ENCODE measurements at places on chromosomes 7 and 10.

DNA sequence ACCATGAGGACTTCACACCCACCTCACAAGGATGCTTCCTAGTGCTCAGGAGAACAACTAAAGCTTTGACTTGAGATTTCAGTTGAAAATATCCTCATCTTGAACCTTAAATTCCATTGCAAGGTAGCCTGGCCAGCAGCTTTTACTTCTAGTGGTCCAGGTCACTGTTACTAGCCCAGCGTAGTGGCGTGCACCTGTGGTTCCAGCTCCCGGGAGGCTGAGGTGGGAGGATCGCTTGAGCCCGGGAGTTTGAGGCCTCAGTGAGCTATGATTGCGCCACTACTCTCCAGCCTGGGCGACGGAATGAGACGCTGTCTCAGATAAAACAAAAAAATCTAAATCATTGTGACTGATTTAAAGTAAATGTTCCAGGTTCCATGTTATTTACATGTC lies 28.3 kb upstream of the PRKAR1B start:
- no peak for DNase-seq

DNA sequence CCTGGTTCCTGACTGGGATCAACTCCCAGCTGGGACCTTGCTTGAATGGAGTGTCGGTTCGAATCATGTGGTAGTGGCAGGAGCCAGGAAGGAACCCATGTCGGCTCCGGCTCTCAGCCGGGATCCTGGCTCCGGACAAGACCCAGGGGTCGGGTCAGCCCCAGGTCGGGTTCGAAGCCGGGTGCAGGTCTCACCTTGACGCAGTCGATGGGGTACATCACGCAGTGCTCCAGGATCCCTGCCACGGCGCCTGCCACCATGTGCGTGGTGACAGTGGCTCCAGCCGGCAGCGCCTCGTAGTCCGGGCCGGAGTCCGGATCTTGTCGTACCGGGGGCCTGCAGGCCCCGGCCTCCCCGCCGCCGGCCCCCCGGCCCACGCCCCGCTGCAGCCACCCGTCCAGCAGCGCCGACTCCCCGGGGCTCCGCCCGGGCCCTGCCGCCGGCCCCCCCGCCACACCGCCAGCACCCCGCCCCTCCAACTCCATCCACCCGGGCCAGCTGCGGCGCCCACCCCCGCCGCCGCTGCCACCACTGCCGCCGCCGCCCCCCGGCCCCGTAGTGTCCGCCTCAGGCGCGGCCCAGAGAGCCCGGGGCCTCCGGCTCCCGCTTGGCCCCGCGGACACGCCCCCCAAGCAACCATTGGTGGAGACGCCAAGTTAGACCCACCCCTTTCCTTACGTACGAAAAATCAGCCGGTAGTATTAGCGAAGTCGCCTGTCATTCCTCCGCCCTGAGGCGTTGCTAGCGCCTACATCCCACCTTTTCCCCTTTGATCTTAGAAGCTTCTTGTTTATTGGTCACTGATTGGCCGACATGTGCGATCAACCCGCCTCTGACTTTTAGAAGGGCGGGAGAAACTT lies at the start of gene SLC25A28:
Gene SLC25A28 (minus strand): TSS at position 589 of the 860 bp plus-strand sequence. CDS start 104 bp downstream, at position 485.
- DNase-seq, result peak; percentile 13

DNA sequence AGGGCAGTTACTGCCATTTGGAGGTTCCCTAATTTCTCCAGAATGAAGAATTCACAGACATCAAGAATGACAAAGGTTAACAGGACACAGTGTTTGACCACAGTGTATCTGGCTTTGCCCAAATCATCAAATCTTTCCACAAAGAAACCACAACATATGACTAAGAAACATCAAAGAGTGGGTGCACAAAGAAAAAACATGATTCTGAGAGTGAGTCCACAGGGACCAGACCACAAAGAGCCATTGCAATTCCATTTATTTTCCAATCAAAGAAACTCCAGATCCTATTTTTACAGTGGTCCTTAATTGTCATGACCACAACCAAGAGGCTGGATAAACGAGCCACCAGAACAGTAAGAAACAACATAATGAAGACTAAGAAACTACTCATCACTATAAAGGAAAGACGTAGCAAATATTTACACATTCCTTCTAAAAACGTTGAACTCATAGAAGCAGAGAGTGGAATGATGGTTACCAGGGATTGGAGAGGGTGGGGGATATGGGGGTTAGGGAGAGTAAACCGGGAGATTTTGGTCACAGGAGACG lies 286.5 kb downstream of the DOCK4 start:
- DNase-seq, result no peak

DNA sequence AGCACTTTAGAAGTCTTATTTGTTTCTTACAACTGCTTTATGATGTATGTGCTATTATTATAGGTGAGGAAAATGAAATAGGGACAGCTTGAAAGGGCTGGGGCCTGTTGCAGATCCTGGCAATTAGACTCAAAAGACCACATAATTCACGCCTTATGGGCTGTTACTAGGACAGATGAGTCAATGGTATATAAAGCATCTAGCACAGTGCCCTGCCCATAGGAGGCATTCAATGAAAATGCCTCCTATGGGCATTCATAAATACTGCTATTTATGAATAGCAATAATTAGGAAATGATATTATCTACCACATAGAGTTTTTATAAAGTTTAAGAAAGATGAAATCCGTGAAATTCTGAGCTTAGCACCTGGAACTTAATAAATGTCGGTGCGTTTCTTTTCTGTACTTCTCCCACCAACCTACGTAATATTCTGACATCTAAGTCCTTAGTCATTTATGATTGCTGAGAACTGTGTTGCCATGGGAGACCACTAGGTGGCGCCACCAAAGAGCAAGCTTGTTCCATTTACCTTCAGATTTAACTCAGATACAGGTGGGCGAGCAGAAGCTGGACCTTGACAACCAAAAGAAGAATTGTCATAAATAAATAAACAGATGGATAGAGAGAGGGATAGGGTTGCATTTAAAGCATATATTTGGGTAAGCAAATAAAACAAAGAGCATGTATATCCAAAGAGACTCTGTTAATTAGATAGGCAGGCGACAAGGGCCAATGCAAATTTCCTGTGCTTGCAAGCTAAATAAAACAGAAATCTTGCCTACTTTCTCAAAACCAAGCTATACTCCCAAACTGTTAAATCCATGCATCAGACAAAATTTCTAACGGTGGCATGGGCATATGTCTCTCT lies 699.9 kb downstream of the INHBA start:
- peak; percentile 45 for DNase-seq

DNA sequence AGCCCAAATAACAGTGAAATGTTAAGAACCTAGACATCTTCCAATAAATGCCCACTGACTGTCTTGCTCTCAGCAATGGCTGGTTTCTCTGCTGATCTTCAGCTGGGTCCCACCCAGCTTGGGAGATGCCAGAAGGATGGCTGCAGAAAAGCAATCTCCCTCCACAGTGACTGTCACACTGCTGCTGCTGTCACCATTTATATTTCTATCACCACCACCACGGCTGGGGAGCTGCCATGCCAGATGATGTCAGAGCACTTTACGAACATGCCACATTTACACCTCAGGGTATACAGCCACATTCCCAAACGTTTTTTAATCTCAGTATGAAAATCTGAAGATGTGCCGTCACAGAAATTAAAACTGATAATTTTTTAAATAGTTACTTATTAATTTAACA lies 29.8 kb upstream of the FRMD4A start:
- DNase-seq, result no peak

DNA sequence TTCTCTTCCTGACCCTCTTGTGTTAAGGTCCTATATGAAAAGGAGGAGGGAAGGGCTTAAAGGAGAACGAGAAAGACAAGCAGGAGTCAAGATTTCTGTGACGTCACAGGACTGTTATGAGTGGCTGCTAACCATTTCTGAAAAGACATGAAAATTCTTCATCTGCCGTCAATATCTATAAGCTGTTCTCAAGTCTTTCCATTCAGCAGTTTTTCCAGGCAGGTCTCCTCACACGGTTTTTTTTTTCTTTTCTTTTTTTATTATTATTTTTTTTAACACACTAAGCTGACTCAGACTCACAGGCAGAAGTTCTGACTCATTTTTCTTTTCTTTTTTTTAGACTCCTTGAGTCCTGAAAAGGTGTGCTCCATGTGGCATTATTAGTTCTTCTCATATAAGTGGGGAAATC lies 72.0 kb downstream of the DGKI start:
- no peak for DNase-seq

DNA sequence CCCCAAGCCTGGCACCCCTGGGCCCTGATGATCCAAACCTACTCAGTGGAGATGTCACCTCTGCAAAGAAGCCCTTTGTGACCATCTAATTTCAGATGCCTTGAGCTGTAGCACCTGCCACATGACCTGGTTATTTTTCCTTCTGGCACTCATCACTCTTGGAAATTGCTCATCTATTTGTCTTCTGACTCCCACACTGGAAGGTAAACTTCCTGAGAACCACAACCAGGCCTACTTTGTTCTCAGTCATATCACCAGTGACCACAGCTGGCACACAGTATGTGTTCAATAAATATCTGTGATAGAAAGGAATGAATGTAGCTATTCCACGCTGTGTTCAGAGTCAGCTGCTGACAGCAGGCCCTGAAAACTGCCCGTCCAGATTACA lies 97.1 kb downstream of the SH3PXD2A start:
- DNase-seq, result no peak

GRCh38 chr10:90148116-90148855 lies 446.9 kb downstream of the KIF20B start:
- no peak for DNase-seq

GRCh38 chr7:23369695-23370404 lies 70.7 kb downstream of the MALSU1 start:
- peak; percentile 43 for DNase-seq

DNA sequence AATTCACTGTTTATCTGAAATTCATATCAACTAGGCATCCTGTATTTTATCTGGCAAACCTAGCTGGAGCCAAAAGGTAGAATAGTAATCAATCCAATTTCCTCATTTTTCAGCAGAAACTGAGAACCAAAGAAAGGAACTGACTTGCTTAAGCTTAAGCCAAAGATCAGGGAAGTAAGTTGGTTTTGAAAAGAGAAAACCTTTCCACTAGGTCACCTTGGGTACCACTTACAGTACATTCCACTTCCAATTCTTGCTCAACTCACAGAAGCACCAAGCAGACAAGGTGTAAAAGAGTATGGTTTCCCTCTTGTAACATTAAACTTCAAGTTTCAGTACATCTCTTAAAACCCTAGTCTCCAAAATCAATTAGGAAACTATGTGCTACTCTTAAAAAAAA lies 79.6 kb downstream of the ZFAND4 start:
- peak; percentile 24 for DNase-seq

DNA sequence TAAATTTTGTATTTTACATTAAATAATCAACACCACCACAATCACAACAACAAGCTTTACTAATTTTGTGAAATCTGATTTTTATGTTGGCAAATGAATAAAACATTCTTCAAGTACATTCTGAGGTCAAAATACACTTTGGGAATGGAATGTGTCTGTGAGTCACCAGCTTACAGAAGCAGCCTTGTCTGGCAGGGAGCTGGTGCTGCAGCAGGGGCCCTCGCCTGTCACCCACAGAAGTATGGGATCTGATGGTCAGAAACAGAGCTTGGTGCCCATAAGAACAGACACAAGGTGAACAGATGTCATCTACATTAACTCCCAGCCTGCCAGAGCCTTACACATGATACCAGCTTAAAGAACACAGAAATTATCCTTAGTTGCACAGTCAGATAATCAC lies 496.9 kb downstream of the CCSER2 start:
- DNase-seq, result no peak

DNA sequence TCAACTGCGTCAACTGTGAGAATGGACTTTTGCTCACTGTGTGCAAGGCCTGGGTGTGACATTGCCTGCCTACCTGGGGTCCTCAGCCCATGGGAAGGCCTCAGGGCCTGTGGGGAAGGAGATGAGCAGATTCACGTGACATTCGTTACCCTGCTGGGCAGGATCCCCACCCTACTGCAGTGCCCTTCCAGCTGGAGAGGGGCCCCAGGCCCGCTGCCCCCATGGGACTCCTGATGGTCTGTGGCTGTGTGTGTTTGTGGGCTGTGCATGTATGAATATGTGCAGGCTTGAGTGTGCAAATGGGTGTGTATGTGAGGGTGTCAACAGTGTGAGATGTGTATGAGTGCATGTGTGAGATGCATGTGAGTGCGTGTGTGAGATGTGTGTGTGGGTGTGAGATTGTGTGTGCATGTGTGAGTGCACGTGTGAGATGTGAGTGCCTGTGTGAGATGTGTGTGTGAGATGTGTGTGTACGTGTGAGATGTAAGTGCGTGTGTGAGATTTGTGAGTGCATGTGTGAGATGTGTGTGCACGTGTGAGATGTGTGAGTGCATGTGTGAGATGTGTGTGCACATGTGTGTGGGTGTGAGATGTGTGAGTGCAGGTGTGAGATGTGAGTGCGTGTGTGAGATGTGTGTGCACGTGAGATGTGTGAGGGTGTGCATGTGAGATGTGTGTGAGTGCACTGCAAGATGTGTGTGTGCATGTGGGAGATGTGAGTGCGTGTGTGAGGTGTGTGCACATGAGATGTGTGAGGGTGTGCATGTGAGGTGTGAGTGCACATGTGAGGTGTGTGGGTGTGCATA lies 29.7 kb downstream of the PPIF start:
- DNase-seq, result no peak

DNA sequence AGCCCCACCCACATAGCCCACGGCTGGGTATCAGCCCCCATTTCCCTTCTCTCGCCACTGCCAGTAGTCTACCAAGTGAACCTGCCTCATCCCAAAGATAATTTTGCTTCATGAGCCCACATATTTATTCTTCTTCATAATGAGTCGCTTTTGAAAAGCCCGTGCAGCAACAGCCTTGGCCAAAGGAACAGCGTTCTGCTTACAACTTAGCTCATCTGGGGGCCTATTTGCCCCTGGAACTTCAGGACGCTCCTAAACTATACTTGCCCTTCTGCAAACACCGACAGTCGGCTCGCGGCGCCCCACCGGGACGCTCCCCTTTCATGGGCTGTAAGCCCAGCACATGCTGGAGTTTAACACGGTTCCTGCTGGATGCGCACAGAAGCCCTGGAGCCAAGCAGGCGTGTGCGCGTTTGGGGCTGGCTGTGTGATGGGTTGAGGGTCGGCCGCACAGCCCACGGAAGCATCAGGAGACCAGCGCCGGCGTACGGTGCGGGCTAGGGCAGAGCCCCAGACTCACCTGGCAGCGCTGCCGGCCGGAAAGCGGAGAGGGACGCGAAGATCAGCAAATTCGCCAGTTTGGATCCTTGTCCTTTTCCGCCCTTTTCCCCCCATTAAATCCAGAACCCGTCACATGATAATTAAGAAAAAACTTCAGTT lies 370 bp downstream of the TMEM60 start:
- DNase-seq, result no peak

- no peak for DNase-seq
Measured at GRCh38 chr7:77157446-77157845, 35.0 kb downstream of the CCDC146 start.

DNA sequence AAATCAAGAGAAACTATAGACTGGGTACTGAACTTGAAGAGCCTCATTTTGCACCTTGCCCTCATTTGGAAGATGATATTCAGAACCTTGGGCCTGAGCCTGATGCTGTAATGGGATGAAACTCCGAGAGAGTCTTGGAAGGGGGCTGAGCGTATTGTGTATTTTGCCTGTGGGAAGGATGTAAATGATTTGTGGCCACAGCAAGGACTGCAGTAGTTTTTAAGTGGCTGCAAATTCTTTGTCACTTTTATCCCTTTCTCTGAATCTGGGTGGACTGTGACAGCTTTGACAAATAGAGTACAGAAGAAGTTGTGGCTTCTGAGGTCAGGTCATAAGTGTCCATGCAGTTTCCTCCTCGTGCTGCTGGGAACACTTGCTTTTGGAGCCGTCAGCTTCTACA lies 221.2 kb downstream of the ADRA2A start:
- no peak for DNase-seq

GRCh38 chr10:5464546-5464945 lies 34.8 kb downstream of the CALML5 start:
- no peak for DNase-seq
